ENCODE measurements at places on chromosomes 11 and 22.

DNA sequence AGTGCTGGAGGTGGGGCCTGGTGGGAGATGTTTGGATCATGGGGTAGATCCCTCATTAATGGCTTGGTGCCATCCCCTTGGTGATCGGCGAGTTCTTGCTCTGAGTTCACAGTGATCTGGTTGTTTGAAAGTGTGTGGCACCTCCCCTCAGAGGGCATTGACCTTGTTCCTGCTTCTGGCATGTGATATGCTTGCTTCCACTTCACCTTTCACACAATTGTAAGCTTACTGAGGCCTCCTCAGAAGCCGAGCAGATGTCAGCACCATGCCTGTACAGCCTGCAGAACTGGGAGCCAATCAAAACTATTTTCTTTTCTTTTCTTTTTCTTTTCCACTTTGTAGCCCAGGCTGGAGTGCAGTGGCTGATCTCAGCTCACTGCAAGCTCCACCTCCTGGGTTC is 11.0 kb upstream of the CATSPER1 start:
- DNase-seq = no peak

GRCh38 chr11:1747753-1748635 is 2.4 kb downstream of the IFITM10 start:
- peak; percentile 17 for DNase-seq

GRCh38 chr11:119673759-119674336 is 55.2 kb downstream of the NECTIN1 start:
- DNase-seq = no peak

- DNase-seq = no peak
Observed at GRCh38 chr11:131279654-131280384, 90.6 kb upstream of the NTM start.

DNA sequence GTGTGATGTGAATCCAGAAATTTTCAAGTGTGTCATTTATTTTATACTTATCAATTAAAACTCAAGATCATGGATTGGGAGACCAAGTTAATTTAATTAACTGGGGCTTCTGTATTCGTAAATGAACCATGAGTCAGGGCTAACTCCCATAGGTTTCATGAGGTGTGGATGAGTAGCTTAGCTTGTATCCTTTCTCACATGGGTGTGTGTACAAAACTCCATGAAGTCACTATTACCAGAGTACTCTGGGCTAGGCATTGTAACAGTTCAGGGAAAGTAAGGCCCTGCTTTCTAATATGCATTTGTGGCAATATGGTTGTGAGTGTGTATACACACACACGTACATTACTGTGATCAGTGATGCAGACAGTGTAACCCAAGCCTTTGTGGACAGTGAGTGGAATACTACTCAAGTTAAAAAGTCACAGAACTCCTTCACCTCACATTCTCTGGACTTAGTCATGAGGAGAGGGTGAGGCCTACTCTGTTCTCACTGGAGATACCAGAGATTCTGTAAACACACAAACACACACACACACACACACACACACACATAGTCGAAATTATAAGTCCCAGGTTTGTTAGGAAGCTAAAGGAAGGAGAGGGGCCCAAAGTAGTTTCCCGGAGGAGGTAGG is 3.5 kb downstream of the CNTF start:
- no peak for DNase-seq

- DNase-seq = no peak
Observed at GRCh38 chr22:37557321-37558001, 2.8 kb upstream of the CDC42EP1 start.

GRCh38 chr11:126153972-126154371 is 57.5 kb downstream of the RPUSD4 start:
- DNase-seq = peak; percentile 8

GRCh38 chr11:98836156-98836555 is 184.6 kb upstream of the CNTN5 start:
- no peak for DNase-seq

DNA sequence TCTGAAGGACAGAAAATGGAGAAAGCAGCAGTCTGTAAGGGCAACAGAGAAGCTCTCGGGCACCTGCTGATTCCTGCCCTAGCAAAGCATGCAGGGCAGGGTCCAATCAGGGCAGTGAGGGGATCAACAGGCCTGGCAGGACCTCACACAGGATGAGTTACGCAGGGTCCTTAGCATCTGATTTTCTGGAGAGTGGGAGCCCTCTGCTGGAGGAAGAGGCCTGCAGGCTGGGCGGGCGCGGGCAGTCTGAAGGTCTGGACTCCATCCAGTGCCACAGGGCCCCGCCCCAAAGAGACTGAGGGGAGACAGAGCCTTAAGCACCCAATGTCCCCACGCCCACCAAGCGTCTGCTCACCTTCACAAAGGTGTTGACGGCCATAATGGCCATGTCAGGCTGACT is 28.9 kb downstream of the AP1B1 start:
- DNase-seq = peak; percentile 67

- no peak for DNase-seq
Observed at GRCh38 chr22:35719212-35719875, 1.7 kb downstream of the APOL5 start.

- no peak for DNase-seq
Observed at GRCh38 chr22:21587803-21588611, 20.5 kb downstream of the UBE2L3 start.

GRCh38 chr22:45564349-45565030 is 61.8 kb downstream of the FBLN1 start:
- no peak for DNase-seq

DNA sequence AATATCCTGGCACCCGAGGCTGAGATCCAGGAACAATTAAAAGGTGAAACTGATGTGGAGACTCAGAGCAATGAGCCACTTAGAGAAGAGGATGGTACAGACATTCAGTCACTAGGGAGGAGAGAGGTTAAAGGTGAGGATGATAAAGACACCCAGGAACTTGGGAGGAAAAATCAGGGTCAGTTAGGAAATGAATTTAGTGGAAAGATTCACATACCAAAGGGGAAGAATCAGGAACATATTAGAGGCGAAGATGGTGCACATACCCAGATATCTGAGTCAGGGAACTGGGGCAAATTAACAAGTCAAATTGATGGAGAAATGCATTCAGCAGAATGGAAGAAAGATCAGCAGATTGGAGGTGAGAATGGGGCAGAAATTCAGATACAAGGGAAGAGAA is 4.1 kb upstream of the MEI1 start:
- no peak for DNase-seq
